CMK (cell line): ENCODE measurements at places on chromosomes 4 and X.

DNA sequence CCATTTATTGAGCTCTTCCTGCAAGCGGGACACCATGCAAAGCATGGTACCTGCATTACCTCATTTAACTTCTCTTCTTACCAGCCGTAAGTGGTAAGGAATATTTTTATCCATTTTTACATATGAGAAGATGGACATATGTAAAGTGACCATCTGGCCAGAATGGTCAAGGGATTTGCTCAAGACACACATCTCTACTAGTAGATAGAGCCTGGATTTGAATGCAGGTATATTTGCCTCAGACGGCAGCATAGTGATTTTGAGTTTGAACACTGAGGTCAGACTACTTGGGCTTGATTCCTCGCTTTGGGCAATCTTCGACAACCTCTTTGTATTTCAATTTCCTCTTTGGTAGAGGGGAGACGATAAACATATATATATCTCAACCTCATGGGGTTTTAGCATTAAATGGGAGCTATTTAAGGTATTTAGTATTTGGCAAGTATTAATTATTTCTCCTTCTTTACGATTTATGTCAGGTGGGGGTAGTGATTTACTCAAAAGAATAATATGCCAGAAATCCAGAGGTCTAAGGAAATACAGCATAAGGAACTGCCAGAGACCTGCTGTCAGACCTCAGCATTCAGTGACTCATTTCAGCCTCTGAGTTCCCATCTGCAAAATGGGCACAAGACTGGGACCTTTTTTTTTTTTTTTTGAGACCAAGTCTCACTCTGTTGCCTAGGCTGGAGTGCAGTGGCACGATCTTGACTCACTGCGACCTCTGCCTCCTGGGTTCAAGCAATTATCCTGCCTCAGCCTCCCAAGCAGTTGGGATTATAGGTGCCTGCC lies 34.6 kb upstream of the CHRNA9 start:
- DNase-seq = no peak

GRCh38 chr4:6200922-6201362 lies 593 bp upstream of the JAKMIP1 start:
- no peak for DNase-seq

DNA sequence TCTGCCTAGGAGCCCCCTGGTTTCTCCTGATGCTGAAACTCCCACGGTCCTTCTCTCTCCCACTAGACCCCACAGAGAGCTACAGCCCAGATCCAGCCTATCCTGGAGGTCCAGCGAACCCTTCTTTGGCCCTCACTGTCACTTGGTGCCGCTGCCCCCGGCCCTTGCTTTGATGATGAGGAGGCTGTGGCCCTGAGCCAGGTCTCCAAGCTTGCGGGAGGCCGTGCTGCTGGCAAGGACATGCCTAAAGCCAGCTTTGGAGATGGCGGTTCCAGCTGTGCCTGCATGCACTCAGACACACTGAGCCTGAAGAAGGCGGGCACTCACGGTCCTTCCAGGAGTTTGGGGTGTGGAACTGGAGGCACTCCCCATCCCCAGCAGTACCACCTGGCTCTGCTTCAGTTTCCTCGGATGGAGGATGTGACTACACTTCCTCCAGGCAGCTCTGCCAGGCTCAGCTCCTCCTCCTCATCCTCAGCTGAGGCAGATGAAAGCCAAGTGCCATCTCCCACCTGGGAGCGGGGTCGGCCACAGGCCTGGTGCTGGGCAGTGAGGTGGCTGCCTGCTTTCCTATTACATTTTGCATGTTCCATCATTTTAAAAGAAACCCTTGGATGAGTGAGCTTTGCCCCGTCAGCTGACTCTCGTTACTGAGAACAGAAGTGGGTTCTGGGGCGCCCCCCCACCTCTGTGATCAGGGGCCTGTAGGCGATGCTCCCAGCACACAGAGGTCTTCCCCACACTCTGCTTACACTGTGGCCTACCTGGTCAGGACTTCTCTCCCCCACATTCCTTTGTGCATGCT lies 9.0 kb downstream of the TNIP2 start:
- DNase-seq = no peak

GRCh38 chrX:129478516-129478915 lies 44.8 kb downstream of the SMARCA1 start:
- no peak for DNase-seq

- no peak for DNase-seq
These were observed 38.3 kb downstream of the SEC24D start for GRCh38 chr4:118797558-118798142.

- no peak for DNase-seq
These were observed 124.1 kb upstream of the MAB21L2 start for GRCh38 chr4:150457802-150458201.

GRCh38 chr4:184648313-184649025 lies 778 bp downstream of the CASP3 start:
- peak; percentile 37 for DNase-seq

DNA sequence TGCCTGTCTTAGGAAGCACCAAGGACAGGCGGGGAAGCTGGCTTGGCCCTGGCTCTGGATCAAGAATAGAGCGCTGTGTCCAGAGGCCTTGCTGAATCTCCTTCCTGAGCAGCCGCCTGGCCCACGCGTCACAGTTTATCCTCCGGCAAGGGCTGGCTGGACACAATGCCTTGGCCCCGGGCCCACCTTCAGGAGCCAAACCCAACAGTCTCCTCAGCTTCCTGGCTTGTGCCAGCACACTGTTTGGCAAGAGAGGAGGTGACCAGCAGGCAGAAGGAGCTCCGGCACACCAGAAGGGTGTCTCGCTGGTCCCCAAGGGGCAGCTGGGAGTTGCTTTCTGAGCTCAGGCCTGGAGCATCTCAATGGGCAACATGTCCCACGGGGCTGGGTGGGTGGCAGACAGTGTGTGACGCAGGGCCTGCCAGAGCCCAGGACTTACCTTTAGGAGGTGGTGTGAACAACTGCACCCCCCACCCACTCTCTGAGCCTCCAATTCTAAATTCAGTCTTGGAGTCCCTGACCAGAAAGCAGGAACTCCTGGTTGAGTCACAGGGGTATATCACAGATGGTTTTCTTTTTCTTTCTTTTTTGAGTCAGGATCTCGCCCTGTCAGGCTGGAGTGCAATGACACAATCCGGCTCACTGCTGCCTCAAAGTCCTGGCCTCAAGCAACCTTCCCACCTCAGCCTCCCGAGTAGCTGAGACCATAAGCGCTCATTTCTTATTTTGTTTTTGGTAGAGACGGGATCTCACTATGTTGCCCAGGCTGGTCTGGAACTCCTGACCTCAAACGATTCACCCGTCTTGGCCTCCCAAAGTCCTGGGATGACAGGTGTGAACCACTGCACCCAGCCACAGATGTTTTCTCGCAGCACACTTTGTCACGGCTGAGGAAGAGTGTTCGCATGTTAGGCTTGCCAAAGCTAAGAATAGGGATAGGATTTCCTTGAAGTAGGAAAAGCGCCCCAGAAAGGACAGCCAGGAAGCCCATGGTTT lies 361.2 kb downstream of the BCOR start:
- no peak for DNase-seq

- DNase-seq = no peak
These were observed 607.0 kb upstream of the PRKX start for GRCh38 chrX:4320436-4320947.

DNA sequence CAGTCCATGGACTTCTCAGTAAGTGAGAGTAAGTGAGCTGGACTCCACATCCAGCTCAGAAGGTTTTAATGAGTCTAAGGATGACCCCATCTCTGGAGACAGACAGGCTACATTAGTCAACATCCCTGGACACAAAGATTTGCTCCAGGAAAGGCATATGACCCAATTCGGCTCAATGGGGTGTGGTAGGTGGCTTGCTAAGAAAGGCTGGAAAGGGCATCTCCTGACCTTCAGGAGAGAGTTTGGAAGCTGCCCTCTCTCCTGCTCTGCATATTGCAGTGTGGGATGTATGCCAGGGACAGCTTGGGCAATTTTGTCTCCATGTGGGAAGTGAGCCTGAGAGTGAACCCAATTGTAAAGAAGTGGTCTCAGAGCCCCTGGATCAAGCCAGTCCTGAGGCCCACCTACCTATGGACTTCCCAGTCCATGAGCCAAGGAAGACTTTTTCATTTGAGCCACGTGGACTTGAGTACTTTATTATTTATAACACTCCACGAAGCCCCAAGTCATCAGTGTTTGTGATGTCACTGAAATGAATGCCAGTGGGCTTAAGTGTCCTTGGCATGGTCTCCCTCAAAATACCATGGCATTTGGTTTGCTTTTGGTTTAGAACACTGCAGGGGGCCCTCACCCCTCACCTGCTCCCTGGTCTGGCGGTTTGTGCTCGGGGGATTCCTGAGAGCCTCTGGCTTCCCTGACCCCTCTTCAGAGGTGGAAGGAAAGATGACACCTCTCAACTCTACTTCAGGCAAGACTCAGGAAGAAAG lies 10.4 kb upstream of the ABLIM2 start:
- DNase-seq = no peak

GRCh38 chrX:49290215-49290614 lies 13.2 kb upstream of the GAGE10 start:
- no peak for DNase-seq

- DNase-seq = no peak
These were observed 11.8 kb upstream of the SH3RF1 start for GRCh38 chr4:169282429-169283113.

DNA sequence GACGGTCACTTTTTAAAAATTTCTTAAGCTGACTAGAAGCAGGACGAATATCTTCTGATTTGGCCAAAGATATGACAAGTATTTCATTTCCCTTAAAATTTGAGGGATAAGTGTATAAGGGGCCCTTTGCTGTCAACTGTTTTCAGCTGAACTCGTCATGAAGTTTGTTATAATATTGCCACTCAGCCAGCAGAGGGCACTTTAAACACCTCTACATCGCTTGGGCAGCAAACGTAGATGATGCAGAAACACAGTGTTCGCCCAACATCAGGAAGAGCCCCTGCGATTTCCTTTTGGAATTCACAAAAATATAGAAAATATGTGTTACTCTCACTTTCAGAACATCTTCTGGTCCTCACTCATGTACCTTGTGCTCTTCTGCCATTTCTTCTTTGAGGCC lies 435.7 kb upstream of the FMR1 start:
- no peak for DNase-seq

DNA sequence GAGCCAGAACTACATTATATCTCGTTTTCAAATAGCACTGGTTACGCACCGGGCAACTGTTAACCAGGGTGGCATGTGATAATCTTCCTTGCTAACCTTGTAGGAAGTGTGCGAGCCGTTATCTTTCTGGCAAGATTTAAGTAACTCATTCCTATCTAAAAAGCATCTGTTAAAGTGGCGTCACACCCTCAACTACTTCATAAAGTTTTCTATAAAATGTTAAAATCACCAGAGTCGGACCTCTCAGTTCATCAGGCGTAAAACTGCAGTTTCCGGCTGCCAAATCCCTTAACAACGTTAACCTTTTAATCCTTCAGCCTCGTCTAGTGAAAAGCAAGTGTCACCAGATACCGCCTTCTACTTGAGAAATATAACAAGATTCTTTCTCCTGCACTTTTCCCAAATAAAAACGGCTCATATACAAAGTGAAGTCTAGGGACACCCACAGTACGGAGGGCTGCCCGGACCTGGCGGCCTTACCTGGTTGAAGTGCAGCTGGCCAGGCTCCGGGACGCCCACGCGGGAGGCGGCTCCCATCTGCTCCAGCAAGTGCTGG lies 1.2 kb downstream of the SLC39A8 start:
- DNase-seq = peak; percentile 73

GRCh38 chr4:139525414-139525813 lies 30.6 kb downstream of the SETD7 start:
- no peak for DNase-seq

DNA sequence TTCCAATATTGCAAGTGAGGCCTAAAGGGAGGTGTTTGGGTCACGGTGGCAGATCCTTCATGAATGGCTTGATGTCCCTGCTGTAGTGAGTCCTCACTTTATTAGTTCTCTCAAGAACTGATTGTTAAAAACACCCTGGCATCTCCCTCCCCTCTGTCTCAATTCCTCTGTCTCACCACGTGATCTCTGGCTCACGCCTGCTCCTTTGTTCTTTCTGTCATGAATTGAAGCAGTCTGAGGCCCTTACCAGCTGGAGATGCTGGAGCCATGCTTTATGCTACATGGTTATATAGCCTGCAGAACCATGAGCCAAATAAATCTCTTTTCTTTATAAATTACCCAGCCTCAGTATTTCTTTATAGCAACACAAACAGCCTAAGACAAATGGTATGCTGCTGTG lies 980.7 kb upstream of the GRIA3 start:
- no peak for DNase-seq

DNA sequence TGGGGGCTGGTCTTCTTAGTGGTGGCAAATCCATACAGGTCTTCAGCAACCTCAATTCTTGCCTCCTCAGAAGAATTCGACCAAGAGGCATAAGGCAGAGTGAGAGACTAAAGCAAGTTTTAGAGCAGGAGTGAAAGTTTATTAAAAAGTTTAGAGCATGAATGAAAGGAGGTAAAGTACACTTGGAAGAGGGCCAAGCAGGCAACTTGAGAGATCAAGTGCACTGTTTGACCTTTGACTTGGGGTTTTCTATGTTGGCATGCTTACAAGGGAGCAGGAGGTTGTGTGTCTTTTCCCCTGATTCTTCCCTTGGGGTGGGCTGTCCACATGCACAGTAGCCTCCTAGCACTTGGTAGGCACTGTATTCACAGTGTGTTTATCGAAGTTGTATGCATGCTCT lies 91.2 kb downstream of the CPE start:
- no peak for DNase-seq

- DNase-seq = no peak
These were observed 32.2 kb downstream of the SGMS2 start for GRCh38 chr4:107856901-107857300.

GRCh38 chr4:123547216-123548165 lies 150.9 kb downstream of the SPRY1 start:
- DNase-seq = no peak

DNA sequence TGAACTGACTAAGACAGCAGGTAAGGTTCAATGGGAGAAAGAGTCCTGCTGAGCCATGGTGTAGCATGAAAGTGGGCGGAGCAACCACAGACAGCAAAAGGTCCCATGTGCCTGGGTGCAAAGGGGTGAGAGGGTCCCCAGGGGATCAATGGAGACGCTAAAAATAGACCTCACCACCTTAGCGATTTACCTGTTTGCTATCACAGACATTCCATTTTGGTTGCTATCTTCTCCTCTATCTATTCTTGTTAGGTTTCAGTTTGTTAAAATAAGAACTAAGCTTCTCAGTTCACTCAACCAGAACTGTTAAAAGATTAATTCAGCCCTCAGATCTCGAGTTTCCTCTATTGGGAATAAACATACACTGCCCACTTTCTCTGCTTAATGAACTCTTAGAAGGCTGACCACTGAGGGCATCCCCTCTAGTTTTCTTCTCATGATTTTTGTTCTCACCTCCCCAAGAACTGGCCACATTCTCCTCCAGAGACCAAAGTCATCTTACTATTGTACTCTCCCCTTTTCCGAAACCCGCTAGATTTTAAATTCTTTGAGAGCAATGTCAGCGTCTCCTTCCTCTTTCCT lies 136.7 kb downstream of the PARM1 start:
- DNase-seq = no peak

- DNase-seq = no peak
These were observed 906.9 kb upstream of the INTU start for GRCh38 chr4:126725906-126726305.

- DNase-seq = no peak
These were observed 26.7 kb downstream of the PDK3 start for GRCh38 chrX:24491741-24492140.

- DNase-seq = no peak
These were observed 280.1 kb upstream of the PPARGC1A start for GRCh38 chr4:24169956-24170355.

- DNase-seq = no peak
These were observed 40.9 kb downstream of the SEL1L3 start for GRCh38 chr4:25821899-25822298.
